ENCODE measurements at places on chromosomes 5 and 9.

- no peak for DNase-seq
Measured at GRCh38 chr5:15391704-15392397, 108.1 kb upstream of the FBXL7 start.

DNA sequence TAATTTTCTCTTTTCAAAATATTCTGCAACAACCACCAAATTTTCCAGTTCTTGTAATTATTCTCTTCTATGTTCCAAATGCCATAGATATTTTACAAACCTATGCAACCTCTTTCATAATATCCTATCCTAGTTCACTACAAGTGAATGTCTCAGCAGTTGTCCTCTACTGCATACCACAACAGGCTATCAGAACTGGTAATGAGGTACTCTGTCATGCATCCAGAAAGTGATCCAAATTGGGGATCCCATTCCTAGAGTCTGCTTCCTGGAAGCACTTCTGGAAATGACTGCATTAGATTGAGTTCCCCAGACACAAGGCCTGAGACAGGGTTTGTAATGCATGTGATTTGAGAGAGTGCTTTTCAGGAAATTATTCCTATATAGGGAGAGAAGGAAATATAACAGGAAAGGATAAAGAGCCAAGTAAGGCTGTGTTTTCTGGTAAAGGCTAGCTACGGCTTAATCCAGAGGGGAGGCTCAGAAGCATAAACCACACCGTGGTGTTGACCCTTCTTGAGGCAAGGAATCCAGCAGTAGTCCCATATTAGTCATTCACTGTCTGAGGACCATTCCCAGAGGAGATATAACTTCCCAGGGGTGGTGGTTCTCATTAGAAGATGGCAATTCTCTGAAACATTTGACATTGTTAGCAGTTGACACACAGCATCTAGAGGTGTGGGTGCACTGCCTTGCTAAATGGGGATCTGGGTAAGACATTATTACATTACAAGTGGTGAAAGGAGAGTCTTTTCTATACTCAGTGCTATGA, 80.3 kb upstream of the FST start:
- DNase-seq: no peak

- no peak for DNase-seq
Measured at GRCh38 chr9:80843028-80843427, 846.3 kb downstream of the TLE1 start.

- DNase-seq: no peak
Measured at GRCh38 chr9:91908746-91909145, 41.3 kb downstream of the ROR2 start.

GRCh38 chr9:8809741-8810140, 1010.2 kb upstream of the DMAC1 start:
- DNase-seq: no peak

GRCh38 chr9:5735072-5735471, 97.8 kb downstream of the ERMP1 start:
- no peak for DNase-seq

GRCh38 chr5:172798422-172799215, 27.6 kb upstream of the DUSP1 start:
- no peak for DNase-seq

All from CD4-positive, alpha-beta T cell treated with Interleukin-17A for 4 hours (primary cell).